Mesothelial cell of epicardium (in vitro differentiated cells): ENCODE measurements at places on chromosomes 5 and 9. TPM values are rescaled to one million over a fixed set of nuclear protein-coding genes. Genes with fewer than 3 reads are reported as not detected.

TTC33 gene
- total RNA-seq = 20.1 to 22.7 TPM (median 21.1 TPM) in 3 replicates

PRR7 gene
- 5.3 to 5.9 TPM (median 5.7 TPM) in 3 replicates for total RNA-seq

PDE6A gene
- 0.18 to 0.38 TPM (median 0.29 TPM) in 3 replicates for total RNA-seq

CDC20B gene
- 0.09 to 0.16 TPM in 2 of 3 replicates, not detected in the other for total RNA-seq

- no peak overlapping the region for H3K4me3 ChIP-seq
- H3K27ac ChIP-seq = no peak overlapping the region
- DNase-seq = no peak
Measured at GRCh38 chr5:136174021-136174659, 18.8 kb downstream of the SMIM32 start.

GRCh38 chr5:157265714-157266285 lies at the start of gene CYFIP2:
TSS of gene CYFIP2 (plus strand) at chr5:157266123. CDS start at chr5:157285362, 19,239 bp downstream.
- H3K4me3 ChIP-seq = peak within 1 kb of the TSS; percentile 94
- H3K4me1 ChIP-seq = peaks cover 43% of the 10 kb centered on the region
- peaks cover 16% of the 10 kb centered on the region for H3K27me3 ChIP-seq
- H3K36me3 ChIP-seq = no peaks in the 10 kb centered on the region
- DNase-seq = peak; percentile 58

- no peak overlapping the region for H3K4me3 ChIP-seq
- DNase-seq = no peak
- no peaks in the 10 kb centered on the region for H3K27me3 ChIP-seq
- H3K4me1 ChIP-seq = no peaks in the 10 kb centered on the region
- no peak overlapping the region for H3K27ac ChIP-seq
- H3K36me3 ChIP-seq = no peaks in the 10 kb centered on the region
Measured at GRCh38 chr5:127684726-127685467, 18.3 kb upstream of the CCDC192 start.

DNA sequence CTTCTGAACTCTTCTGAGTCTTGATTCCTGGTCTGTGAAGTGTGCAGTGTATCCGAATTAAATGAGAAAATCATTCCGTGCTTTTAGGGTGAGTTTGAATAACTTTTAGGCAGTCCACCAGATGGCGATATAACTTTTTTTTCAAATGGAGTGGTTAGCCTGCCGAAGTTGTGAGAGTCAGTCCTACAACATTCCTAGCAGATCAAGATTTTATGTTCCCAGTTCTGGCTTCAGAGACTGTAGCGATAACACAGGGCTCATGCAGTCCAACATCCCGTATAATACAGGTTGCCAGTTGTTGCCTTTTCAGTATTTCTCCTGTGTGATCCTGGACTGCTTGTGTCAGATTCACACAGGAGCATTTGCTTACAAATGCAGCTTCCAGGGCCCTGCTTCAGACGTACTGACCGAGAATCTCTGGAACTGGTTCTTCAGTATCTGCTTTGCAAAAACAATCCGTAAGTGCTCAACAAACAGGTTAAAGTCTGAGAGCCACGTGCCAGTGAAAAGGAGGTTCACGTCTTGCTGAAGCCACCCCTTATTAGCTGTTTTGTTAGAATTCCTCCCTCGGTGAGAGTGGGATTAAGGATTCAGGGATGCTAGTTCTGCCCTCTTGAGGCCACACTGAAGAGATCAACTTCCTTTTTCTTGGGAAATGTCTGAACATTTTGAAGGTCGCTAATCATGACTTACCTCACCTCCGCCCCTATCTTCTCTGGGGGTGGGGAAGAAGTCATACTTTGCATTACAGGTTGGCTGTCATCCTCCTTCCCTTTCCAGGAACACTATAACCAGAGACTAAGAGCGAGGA lies 22.8 kb downstream of the SMIM3 start:
- peaks cover 9% of the 10 kb centered on the region for H3K4me1 ChIP-seq
- peak overlapping the region; percentile 76 for H3K27ac ChIP-seq
- no peak for DNase-seq
- H3K27me3 ChIP-seq = peaks cover 7% of the 10 kb centered on the region
- H3K4me3 ChIP-seq = peak overlapping the region; percentile 74

DNA sequence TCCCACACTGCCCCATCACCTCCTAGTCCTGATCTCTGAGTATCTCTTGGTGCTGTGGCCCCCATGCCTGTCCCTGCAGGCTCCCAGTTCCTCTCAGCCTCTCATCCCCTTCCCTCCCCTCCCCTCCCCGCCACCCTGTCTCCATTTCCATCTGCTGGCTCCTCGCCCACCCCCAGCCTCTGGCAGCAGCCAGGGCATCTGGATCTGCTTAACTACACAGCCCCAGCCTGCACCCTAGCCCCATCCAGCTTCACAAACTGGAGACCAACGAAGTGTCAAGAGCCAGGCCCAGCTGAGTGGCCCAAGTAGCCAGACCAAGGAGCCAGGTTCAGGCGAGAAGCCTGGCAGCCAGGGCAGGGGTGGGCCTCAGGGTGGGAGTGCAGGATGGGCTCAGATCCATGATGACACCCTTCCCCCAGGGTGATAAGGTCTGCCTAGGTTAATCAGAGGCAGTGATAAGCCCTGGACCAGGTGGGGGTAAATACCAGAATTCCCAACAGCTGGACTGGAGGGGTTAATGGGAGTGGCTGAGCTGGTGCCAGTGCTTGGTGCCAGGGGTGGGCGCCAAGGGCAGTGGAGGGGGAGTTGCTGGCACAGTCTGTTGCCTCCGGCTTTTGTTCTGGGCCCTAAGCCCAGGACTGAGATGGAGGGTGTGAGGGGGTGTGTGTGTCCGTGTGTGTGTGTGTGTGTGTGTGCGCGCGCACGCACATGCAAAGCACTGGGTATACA lies 2.5 kb downstream of the IL11RA start:
- peaks cover 46% of the 10 kb centered on the region for H3K4me1 ChIP-seq
- peak overlapping the region; percentile 71 for H3K4me3 ChIP-seq
- no peak for DNase-seq
- H3K27ac ChIP-seq = peak overlapping the region; percentile 95
- no peaks in the 10 kb centered on the region for H3K27me3 ChIP-seq
- peaks cover 3% of the 10 kb centered on the region for H3K36me3 ChIP-seq

GRCh38 chr5:89302102-89302891 lies 419.3 kb upstream of the MEF2C start:
- H3K27me3 ChIP-seq = peaks cover 4% of the 10 kb centered on the region
- no peak overlapping the region for H3K4me3 ChIP-seq
- no peak for DNase-seq
- H3K4me1 ChIP-seq = no peaks in the 10 kb centered on the region
- no peaks in the 10 kb centered on the region for H3K36me3 ChIP-seq

DNA sequence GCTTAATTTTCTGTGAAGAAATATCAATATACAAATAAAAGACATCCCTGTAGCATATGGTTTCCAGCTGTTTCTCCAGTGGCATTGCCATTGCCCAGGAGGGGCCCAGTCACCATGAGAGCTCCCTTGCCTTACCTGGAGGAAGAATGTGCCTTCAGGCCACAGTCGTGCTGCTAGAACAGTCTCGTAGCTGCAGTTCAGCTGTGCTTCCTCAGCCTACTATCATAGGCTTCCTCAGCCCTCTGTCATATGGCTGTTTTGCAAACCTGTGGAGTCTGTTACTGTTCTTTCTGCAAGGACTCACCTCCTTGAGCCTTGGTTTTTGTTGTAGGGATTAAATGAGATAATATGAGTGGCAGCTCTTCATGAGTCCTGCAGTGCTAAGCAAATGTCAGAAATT lies 67.6 kb downstream of the RCL1 start:
- no peak overlapping the region for H3K27ac ChIP-seq
- no peak for DNase-seq
- H3K4me3 ChIP-seq = no peak overlapping the region
- no peaks in the 10 kb centered on the region for H3K27me3 ChIP-seq
- H3K36me3 ChIP-seq = peaks cover 38% of the 10 kb centered on the region

GRCh38 chr9:115167175-115167574 lies 49.2 kb upstream of the TNC start:
- no peaks in the 10 kb centered on the region for H3K36me3 ChIP-seq
- H3K27ac ChIP-seq = no peak overlapping the region
- peaks cover 11% of the 10 kb centered on the region for H3K4me1 ChIP-seq
- H3K27me3 ChIP-seq = no peaks in the 10 kb centered on the region

- peaks cover 20% of the 10 kb centered on the region for H3K27me3 ChIP-seq
- no peak overlapping the region for H3K27ac ChIP-seq
- peaks cover 17% of the 10 kb centered on the region for H3K4me1 ChIP-seq
Measured at GRCh38 chr9:130328349-130328801, 62.8 kb downstream of the HMCN2 start.
